NCI-H526 treated with DMSO at 0.1 percent for 48 hours (cell line): ENCODE measurements at places on chromosomes 3 and 15.

- DNase-seq, result no peak
These were observed 53.3 kb downstream of the SLC6A6 start for GRCh38 chr3:14455571-14456317.

DNA sequence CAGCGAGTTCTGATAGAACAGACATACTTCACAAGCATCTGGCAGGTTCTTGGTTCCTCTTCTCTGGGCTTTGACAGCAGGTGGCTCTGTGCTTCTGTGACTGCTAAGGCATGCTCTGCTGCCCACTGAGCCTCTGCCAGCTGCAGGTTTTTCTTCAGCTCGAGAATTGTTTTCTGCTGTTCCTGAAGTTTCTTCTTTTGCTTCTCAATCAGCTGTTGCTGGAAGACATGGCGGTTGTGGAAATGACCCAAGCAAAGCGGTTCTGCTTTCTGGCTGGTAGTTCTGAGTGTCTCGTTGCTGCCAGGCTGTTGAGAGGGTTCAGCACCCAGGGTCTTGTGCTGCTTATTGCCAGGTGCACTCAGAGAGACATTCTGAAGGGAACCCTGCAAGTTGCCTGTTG lies 50.8 kb downstream of the CCDC191 start:
- no peak for DNase-seq

- DNase-seq, result no peak
These were observed 33.2 kb downstream of the RAB27A start for GRCh38 chr15:55256281-55257011.

DNA sequence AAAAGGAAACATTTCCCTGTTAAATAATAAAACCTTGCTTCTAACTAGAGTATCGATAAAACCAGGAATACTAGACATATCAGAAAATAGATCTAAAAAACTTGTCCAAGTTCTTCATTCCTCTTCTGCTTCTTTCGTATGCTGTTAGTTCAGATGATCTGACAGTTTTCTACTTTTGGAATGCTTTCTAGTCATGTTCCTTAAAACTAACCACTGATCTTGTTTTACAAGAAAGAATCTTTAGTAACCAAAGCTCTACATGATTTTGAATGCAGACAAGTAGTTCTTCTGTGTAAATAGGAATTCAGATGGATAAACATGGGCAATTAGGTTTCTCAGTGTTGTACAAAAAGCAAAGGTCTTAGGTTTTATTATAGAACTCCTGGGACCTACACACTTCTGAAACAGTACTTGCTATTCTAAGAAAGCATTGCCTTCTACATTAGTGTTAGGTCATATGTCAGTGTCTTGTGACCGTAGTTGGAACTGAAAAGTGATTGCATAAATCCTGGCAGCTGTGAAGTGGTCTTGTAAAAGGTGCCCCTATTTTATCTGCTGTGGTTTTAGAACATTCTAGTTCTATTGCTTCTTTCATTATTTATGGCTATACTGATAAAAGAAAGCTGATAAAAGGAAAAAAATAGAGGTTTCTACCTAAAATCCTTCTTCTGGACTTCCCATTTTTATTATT lies 40.7 kb downstream of the SNRK start:
- no peak for DNase-seq

DNA sequence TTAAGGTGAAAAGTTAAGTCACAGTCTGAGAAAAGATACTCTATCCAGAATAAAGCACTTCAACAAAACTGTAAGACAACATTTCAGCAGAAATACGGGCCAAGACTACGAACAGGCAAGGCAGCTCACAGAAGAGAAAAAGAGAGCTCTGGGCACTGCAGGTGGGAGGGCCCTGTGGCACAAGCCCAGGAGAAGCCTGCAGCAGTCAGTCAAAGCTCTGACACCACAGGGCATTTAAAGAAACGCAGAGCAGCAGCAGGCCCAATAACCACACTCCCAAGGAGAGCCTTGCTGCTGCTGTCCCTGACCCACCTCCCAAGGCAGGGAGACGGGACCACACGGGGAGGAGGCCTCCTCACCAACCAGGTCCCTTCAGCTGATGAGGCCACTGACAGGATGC lies 19.2 kb downstream of the CHSY1 start:
- DNase-seq, result no peak
